ENCODE measurements at places on chromosomes 2 and 18. TPM values are rescaled to one million over a fixed set of nuclear protein-coding genes. Genes with fewer than 3 reads are reported as not detected.

DNA sequence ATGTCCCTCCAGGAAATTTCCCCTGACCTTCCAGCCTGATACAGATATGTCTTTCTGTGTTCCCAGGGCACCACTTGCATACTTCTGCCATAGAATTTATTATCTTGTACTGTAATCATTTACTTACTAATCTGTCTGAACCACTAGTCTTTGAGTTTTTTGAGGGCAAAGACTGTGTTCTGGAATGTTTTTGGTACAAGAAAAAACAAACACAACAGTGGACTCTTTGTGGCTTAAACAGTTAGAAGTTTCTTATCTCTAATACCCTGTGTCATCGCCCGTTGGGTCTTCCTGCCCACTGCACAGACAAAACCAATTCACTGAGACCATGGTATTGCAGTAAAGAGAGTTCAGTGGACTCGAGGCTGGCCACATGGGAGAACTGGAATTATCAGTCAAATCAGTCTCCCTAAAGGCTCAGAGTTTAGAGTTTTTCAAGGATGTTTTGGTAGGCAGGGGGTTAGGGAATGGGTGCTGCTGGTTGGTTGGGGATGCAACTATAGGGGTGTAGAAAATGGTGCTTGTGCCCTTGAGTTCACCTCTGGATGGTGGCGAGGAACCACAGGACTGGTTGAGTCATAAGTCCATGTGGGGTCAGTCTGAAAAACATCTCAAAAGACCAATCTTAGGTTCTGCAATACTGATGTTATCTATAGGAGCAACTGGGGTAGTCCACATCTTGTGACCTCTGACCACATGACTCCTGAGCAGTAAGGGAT, 20.3 kb downstream of the RALB start:
- no peaks in the 10 kb centered on the region for H3K36me3 ChIP-seq
- no peaks in the 10 kb centered on the region for H3K4me1 ChIP-seq
- no peak for DNase-seq

DNA sequence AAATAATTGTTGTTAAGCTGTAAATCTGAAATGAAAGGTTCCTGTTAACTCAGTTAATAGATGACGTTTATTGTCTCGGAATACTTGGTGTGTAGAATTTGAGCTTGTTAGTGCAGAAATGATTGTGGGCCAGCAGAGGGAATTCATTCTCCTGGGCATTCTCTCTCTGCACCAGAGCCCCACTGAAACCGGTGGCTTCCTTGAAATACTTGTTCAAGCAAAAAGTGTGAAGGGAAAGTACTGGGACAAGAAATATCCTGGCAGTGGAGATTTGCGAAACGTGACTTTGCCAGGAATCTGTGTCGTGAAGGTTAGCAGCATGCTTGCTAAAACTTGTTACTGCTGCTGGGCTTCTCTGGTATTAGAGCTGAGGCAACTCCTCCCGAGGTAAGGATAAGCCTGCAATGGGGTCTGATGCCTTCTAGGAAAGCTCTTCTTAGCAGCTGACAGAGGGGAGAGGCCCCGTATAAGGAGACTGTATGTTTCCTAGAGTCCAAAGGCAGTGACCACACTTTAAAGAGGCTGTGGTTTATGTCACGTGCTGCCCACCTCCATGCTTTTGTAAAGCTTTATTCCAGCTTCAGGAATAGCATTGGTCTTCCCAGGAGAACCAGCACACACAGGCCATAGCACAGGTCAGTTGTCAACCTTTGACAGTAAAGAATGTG, 2.0 kb downstream of the ITGA6 start:
- H3K27me3 ChIP-seq: peaks cover 52% of the 10 kb centered on the region
- peaks cover 25% of the 10 kb centered on the region for H3K4me1 ChIP-seq
- DNase-seq: peak; percentile 61

DNA sequence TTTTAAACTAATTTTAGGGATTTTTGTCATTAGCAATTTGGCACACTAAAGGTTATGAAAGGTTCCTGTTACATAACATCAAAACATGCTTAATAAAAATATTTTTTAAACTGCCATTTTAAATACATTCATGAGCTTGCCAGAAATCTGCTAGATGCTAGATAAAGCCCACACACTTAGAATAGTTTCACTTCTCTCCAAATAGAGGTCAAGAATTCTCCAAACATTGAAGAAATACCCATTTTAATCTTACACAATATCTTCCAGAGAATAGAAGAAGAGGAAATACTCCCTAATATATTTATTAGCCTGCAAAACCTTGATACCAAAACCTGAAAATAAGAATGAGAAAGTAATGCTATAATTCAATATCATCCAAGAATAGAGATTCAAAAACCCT, 247.5 kb downstream of the PTH2R start:
- no peak for DNase-seq
- no peak overlapping the region for H3K27ac ChIP-seq
- no peaks in the 10 kb centered on the region for H3K36me3 ChIP-seq
- H3K27me3 ChIP-seq: no peaks in the 10 kb centered on the region

DNA sequence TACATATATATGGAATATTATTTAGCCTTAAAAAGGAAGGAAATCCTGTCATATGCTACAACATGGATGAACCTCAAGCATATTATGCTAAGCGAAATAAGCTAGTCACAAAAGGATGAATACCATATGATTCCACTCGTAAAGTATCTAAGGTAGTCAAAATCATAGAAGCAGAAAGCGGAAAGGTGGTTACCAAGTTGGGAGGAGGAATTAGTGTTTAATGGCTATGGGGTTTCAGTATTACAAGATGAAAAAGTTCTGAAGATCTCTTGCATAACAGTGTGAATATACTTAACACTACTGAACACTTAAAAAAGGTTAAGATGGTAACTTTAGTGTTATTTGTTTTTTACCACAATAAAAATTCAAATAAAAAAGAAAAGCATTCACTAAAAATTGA, 99.0 kb downstream of the MGAT5 start:
- H3K4me3 ChIP-seq: no peak overlapping the region
- H3K27me3 ChIP-seq: no peaks in the 10 kb centered on the region
- peaks cover 15% of the 10 kb centered on the region for H3K36me3 ChIP-seq
- H3K27ac ChIP-seq: no peak overlapping the region
- H3K4me1 ChIP-seq: no peaks in the 10 kb centered on the region
- no peak for DNase-seq

The FAM210A gene
- total RNA-seq: 28.1 TPM

The ZNF396 gene
- 5.6 TPM for total RNA-seq

All from endodermal cell (in vitro differentiated cells).